ENCODE measurements at places on chromosomes 3 and 15.

DNA sequence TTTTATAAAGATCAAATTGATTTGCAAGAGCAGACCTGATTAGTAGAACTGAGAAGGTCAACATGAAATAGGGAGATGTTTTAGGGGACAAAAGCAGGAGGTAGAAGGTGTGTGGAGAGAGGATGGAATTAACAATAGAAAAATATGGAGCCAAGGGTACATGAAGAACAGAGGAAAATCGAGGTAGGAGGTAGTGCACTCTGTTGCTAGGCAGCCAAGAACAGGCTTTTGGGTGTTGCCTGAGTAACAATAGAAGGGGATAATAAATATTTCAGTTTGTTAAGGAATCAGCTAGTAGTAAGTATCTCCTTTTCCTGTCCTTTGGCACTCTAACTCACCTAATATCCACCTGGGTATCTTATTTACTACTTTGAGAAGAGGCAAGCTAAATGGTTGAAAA is 9.2 kb downstream of the SPESP1 start:
- ATAC-seq, result no peak

GRCh38 chr3:14429237-14429636 is 26.8 kb downstream of the SLC6A6 start:
- ATAC-seq, result no peak

- ATAC-seq, result peak; percentile 20
Observed at GRCh38 chr3:42535981-42536784, 33.7 kb downstream of the VIPR1 start.

DNA sequence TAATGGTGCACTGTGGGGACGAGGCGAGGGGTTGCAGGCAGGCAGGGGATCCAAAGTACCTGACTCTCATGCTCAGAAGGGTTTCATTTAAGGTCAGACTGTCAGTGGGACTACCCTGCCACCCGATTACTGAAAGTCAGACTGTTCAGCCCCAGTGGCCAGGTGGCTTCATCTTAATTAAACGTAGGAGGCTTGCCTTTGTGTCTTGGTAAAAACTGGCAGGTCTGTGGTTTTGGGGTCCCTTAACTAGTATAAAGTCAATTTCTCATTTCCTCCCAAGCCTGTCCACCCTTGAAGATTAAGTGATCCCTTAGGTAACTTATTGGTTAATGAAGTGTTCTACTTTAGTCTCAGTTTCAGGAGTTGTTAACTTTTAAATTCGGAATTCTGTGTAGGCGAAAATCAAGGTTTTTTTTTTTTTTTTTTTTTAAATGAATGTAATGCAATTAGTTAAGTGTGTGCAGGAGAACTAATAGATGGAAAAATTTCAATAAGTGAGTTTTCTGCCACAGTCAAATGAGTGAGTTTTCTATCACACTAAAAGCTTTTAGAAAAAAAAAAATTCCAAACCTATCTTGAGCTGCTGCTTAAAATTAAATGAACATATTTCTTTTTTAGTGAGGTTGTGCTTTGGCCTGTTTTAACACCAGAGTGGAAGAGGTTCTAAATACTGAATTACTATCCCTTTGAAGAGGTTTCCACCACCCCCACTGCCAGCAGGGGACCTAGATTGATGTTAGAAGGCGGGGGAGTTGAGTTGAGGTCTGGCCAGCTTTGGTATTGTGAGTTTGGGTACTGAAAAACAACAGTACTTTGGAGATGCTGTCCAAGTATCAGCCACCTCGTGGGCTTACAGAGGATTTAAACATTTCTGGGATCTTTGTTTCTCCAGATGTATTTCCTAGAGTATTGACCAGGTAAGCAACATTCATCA is 15.2 kb downstream of the ITPR1 start:
- ATAC-seq, result peak; percentile 41

DNA sequence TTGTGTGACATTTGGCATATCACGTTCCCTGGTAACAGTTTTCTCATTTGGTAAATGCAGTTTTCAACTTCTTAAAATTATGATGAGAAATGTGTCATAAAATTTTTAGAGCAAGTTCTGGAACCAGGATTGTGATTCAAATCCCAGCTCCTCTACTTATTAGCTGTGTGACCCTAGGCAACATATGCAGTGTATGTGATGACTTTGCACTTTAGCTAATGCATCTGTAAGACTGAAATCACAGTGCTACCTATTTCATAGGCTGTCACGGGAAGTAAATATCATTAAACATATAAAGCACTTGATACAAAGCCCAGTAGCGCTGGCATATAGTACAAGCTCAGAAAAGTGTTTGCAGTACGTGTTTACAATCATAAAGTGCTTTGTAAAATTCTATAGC is 419.4 kb downstream of the GRM7 start:
- no peak for ATAC-seq

DNA sequence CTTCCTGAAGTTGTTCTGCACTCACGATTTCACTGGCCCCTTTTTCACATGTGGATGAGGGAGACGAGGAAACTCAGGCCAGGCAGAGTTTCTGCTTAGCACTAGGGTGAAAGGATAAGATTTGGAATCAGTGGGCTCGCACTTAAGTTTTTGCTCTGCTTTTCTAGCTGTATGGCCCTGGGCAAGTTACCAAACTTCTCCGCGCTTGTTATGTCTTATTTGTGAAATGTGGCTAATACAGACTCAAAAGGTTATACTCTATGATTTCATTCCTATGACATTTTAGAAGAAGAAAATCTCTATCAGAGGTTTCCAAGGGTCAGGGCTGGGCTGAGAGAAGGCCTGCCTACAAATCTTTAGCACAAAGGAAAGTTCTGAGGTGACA is 191.9 kb upstream of the LRIG1 start:
- no peak for ATAC-seq

DNA sequence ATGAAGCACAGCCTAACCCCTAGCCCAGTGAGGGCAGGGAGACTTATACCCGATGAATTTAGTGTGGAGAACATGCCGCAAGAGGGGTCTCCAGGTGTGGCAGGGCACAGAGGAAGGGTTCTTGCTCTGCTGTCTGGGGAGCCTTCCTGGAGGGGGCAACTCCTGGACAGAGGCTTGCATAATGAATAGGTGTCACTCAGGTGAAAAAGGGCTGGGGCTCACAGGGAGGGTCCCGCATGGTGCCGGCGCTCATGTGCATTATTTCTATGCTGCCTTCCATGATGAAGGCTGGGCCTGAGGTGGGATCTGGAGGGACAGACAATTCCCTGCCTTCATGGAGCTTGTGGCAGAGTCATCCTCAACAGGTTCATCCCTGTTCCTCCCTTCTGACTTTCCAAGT is 51.5 kb downstream of the ITGA11 start:
- no peak for ATAC-seq

DNA sequence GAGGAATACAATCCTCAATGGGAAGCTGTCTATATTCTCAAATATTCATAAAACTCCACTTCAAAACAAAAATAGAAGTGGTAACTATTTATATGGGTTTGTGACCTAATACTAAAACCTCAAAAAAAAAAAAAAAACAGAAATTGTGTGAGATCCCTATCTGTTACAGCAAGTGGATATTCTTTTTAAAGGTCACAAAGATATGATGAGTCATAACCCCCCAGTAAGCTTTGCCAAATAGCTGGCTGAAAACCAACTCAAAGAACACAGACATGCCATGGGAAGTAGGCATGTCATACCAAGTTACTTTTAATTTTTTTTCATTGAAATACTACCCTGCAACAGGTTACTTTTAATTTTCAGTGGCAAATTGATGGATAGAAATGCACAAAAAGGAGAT is 62.5 kb downstream of the CBLB start:
- ATAC-seq, result peak; percentile 65

GRCh38 chr3:136042608-136043221 is 77.2 kb downstream of the PPP2R3A start:
- ATAC-seq, result no peak

- no peak for ATAC-seq
Observed at GRCh38 chr3:41318520-41318919, 119.2 kb downstream of the CTNNB1 start.

DNA sequence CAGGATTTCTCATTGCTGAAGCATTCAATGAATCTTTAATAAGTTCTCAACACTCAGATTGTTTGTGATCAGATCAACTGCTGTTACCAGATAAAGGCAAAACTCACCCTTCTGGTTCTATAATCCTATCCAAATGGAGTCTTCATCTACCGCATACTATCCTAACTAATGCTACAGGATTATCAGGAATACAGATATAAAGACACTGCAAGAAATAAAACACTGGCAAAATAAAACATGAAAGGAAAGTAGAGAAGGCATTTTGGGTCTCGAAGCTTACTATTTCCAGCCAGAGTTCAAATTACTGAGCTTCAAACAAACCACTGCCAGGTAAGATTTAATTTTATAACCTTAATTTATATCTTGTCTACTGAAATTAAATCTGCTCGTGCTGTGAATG is 524 bp downstream of the CHRM5 start:
- no peak for ATAC-seq
